ENCODE measurements at places on chromosomes 16 and 17.

GRCh38 chr17:70206361-70207010, 37.2 kb downstream of the KCNJ2 start:
- no peak for DNase-seq

DNA sequence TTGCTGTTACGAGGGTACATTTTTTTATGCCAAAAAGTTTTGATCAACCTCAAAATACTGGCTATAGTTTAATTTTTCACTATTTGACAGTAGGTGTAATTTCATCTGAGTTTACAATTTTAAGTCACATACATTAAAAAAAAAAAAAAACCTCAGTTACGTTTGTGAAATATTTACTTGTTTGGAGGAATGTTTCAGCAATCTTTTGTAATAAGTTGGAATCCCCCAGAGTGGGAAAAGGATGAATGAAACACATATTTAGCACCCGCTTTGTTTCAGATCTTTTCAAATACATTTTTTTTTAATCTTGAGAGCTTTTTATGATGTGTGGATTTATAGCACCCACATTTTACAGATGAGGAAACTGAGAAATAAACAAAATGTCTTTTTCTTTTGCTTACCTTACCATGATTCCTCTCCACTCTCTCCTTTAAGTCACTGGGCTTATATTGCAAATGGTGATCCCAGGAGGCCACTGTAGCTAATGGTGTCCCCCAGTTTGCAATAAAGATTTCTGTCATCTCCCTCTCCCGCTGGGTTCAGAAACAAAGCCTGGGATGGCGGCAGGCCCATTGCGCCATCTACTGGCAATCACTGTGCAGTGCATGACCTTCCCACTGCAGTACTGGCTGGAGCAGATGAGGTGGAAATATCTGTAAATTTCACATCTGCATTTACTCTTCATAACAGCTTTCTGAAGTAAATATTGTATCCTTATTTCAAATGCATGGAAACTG, 27.7 kb downstream of the TBC1D3B start:
- DNase-seq, result peak; percentile 75

DNA sequence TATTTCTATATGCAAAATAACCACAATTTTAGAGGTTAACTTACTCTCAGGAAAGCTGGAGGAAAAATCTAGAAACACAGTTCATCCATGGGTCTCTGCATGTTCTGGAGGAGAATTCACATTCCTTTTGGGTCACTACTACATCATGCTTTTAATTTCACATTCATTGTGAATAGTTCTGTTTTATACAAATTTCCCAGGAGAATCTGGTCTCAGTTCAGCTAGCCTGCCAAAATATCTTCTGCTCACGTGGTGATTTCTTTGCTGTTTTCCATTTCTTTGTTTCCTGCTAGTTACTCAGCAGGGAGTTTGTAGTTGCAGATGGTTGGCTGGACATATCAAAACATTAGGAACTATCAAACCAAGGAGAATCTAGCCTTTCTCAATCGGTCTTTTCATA, at the start of gene ABCA9:
ABCA9 (minus strand) TSS at position 106 of the 400 bp plus-strand sequence. CDS start 9,801 bp downstream, outside the sequence.
- DNase-seq, result peak; percentile 23

DNA sequence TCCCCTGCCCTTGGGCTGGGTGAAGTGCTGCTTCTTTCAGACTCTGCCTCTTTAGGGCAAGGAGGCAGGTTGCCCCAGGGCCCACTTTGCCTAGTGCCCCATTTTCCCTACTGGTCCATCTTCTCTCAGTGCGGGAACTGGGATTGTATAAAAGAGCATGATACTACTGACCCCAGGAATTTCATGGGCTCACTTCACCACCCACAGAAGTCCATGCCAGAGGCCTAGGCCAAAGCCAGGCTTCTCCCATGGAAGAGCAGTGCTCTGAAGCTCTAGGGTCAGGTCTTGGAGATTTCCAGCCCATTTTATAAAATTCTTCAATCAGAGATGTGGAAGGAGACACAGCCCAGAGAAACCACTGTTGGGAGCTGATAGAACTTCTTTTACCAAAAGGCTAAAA, 5.7 kb downstream of the CACNG1 start:
- DNase-seq, result no peak

DNA sequence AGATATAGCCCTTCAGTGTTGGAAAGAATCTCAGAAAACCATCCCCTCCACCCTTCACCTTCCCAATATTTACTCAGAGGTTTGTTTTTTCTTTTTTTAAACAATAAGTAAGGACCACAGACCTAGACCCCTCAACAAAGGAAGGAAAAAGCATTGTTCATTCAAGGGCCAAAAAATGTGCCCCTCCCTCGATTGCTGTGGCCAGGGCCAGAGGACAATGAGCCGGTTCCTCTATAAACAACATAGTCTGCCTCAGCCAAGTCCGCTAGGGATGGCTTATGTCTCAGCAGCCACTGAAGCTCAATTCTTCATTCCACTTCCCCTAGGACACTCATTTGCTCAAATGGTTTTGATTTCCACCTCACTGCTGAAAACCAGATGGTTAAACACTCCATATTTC, 24.0 kb downstream of the TRIM16 start:
- no peak for DNase-seq

DNA sequence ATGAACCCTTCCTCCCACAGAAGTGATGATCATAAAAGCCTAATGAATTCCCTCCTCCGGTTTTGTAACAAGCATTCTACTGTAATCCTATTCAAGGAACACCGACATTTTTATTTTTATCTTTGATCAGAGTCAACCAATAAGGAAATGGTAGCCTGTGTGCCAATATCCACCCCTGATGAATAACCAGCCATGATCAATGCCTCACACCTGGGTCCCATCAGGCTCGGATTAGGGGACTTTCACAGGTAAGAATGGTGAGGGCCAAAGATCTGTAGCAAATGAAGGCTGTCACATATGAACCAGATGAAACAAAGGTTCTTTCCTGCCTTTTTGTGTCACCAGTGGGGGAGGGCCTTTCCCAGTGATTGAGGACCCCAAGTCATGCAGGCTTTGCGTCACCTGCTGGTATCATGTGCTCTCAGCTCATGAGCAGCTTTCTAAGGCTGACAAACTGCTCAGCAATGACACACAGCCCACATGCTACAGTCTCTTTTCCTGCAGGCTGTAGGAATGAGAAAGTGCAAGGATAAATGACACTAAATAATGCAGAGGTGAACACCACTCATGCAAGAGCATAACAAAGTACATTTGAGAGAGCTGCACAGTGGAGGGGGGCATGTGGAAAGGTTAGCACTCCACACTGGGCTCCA, 34.9 kb downstream of the TOM1L2 start:
- DNase-seq, result peak; percentile 87

DNA sequence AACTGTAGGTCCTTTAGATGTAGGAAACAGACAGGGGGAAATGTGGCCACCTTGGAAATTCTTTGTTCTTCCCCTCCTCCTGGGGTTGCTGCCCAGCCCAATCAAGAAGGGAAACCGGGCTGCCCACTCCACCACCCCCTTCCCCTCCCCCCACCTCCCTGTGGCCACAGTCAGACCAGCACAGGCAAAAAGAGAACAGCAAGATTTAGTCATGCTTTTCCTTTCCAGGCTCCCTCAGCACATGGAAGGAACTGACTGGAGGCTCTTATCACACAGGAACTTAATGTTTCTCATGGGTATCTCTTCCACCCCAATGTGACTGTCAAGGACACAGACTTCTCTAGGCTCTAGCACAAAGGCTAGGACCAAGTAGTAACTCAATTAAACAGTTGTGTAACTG, 3.0 kb upstream of the CCL1 start:
- no peak for DNase-seq

DNA sequence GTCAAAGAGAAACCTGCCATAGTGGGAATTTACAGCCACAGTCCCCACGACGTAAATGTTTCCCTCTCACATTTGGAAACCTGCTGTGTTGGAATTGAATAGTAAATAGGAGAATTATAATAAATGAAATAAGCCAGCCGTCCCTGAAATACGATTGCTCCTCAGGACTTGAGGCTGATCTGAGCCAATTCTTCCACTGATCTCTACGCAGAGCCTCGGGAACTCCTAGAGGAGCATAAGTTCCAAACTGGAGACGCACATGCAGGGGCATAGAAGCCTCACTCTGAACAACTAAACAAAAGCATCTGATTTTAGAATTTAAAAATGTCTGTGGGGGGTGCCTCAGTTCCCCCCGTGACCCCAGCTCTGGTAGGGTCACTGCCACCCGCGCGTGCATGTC, 10.2 kb upstream of the TEX19 start:
- DNase-seq, result no peak

GRCh38 chr16:11445486-11445885, 100.2 kb downstream of the RMI2 start:
- no peak for DNase-seq

DNA sequence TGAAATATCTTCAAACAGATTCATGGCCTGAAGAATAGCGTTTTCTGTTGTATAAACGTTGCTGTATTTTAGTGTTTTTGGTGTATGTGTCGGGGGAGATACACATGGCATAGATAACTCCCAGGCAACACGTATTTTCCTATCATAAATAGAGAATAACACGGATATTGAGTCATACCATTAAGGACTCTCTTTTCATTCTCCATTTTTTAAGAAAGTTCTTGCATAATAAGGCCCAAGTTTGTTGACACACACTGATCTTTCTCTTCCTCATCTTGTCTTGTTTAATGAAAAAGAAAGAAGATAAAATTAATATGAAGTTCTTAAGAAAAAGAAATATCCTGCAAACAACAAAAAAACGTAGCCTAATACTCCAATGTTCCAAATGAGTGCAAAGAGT, 13.4 kb downstream of the ABCA8 start:
- no peak for DNase-seq

DNA sequence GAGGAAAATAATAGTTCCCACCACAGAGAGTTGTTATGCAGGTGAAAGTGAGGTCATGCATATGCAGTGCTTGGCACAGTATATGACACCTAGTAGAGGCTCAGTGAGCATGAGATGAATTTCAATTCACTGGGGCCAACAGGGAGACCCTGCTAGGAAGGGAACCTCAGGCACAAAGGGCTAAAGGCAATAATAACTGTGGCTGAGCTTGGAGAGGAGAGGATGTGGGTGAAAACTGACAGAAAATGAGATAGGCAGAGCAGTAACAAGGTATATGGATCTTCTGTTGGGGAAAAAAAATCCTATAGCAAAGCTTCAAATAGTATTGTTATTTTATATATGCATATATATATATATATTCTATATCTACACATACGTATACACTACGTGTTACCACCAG, 25.0 kb upstream of the GINS3 start:
- no peak for DNase-seq

- DNase-seq, result no peak
These were observed 1.1 kb upstream of the BRCA1 start for GRCh38 chr17:43125967-43126910.

Data from cerebellar cortex (tissue), 1 donor.